ENCODE measurements at places on chromosomes 5 and 9. TPM values are rescaled to one million over a fixed set of nuclear protein-coding genes. Genes with fewer than 3 reads are reported as not detected.

DNA sequence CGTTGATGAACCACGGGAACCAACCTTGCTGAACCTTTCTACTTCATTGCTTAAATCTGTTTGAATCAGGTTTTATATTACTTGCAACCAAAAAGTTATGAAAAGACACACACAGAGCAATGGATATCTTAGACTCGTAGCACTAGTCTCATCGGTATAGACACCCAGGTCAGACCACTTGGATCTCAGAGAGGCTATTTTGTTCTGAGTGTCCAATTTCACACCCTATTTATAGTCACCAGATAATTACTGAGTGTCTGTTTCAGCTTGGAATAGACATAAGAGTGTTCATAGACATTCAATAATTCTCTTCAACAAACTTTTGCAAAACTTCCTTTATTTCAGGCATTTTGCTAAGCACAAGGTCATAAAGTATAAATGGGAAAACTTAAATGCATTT, 145.4 kb upstream of the EGFLAM start:
- DNase-seq = peak; percentile 28

DNA sequence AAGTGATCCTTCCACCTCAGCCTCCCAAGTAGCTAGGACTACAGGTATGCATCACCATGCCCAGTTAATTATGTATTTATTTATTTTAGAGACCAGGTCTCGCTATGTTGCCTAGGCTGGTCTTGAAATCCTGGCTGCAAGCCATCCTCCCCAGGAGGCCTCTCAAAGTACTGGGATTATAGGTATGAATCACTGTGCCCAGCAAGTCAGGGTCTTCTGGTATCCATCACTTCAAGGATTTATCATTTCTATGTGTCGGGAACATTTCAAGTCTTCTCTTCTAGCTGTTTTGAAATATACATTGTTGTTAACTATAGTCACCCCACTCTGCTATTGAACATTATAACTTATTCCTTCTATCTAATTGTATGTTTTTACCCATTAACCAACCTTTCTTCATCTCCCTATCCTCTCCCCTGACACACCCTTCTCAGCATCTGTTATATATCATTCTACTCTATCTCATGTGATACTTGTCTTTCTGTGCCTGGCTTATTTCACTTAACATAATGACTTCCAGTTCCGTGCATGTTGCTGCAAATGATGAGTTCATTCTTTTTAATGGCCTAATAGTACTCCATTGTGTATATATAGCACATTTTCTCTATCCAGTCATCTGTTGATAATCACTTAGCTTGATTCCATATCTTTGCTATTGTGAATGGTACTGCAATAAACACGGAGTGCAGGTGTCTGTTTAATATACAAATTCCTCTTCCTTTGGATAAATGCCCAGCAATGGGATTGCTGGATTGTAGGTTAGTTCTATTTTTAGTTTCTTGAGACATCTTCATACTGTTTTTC, 26.4 kb downstream of the UTP15 start:
- DNase-seq = no peak

- no peak for DNase-seq
These were observed 40.5 kb upstream of the CCDC112 start for GRCh38 chr5:115336964-115337363.

- DNase-seq = no peak
These were observed 274.4 kb upstream of the SEMA6A start for GRCh38 chr5:116848954-116849581.

DNA sequence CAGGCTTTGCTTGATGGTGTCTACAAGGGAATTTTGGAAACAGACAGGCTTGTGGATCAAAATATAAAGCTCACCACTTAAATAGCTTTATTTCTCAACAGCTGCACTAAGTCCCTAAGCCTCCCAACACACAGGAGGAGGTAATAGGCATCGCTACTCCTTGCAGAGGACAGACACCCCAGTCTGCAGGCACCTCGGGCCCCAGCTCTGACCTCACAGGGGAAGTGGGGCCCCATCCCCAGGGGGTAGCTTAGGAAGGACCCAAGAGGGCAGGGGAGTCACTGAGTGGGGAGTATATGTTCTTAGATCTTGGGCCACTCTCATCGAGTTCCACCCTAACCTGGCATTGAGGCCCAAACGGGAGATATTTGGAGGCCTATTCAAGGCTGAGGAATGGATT, 66.7 kb upstream of the XPA start:
- DNase-seq = no peak

Gene NSA2
- 114 TPM for total RNA-seq

Gene ZNF658
- total RNA-seq = 5.3 TPM

Data from myocyte (in vitro differentiated cells).